NAMALWA (cell line): ENCODE measurements at places on chromosomes 7 and 10.
A peak's percentile ranks its signal among the peaks of the same experiment; 100 is the strongest.

GRCh38 chr7:21352540-21353387 is 75.1 kb upstream of the SP4 start:
- peak; percentile 94 for DNase-seq

DNA sequence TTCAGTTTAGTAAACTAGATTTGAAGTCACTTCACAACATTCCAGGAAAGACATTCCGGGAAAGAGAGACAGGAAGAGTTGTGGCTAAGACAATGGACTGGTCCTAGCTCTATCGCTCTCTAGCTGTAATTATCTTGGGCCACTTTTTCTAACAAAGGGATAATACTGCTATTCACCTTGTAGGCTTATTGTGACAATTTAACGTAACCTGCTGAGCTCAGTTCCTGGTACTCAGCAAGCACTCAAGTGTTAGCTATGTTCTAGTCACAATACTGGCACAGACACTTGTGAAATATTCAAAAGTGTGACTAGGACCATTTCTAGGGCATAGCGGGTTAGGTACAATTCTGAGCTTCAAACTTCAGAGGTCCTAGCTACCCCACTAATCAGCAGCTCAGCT is 12.0 kb upstream of the NRCAM start:
- DNase-seq, result peak; percentile 9

- DNase-seq, result no peak
Measured at GRCh38 chr7:30923009-30923773, 11.5 kb downstream of the AQP1 start.

DNA sequence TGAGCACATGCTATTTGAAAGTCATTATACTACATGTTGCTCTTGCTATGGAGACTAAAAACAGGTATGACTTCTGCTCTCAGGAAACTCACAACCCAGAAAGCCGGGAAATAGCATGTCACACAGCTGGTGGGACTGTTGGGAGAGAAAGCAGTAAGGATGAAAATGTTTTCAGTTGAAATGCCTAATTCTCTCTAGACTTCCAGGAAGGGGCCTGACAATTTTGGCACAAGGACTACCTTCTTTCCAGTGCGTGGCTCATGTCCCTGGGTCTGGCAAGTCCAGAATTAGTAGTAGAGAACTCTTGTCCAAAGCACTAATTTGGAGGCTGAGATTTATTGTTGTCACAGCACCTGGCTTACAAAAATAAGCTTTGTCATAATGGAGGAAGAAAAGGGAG is 567.6 kb downstream of the LRMDA start:
- no peak for DNase-seq

GRCh38 chr7:134182078-134182477 is 54.9 kb downstream of the LRGUK start:
- DNase-seq, result no peak

DNA sequence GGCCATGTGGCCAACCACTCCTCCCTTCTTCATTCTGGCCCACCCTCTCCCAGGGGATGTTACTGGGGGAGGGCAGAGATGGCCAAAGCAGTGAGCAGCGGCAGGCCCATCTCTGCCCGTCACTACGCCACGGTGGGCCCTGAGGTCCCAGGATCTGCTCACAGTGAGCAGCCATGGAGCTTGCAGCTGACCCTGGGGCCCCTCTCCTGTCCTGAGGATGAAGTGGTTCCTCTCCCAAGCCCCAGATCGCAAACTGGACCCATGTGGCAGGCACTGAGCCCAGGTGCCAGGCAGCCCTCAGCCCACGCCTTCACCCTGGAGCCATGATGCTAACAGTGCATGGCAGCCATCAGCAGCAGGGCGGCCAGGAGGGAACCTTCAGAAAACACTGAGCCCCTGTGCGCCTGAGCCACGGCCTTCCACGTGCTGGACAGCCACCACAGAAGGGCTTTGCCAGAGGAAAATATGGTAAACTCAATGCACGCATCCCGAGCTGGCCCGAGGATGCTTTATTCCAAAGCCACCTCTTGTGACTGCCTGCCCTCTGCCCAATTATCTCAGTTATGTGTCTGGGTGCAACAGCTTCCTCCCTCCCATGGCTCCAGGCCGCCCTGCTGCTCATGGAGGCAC is 485.7 kb downstream of the PTPRN2 start:
- DNase-seq, result no peak
